Activated T-cell treated with anti-CD3 and anti-CD28 coated beads, Interleukin-2, amount 50 U/mL, for 48 hours (primary cell): ENCODE measurements at places on chromosomes 4 and X.

- DNase-seq = no peak
Measured at GRCh38 chr4:4820739-4821138, 38.7 kb upstream of the MSX1 start.

- DNase-seq = no peak
Measured at GRCh38 chrX:5957506-5957905, 271.2 kb downstream of the NLGN4X start.

- no peak for DNase-seq
Measured at GRCh38 chr4:116585246-116585645, 500.1 kb downstream of the TRAM1L1 start.

GRCh38 chrX:10190367-10190766 is 33.6 kb downstream of the CLCN4 start:
- DNase-seq = no peak

- DNase-seq = no peak
Measured at GRCh38 chr4:117596917-117597480, 437.3 kb upstream of the NDST3 start.

DNA sequence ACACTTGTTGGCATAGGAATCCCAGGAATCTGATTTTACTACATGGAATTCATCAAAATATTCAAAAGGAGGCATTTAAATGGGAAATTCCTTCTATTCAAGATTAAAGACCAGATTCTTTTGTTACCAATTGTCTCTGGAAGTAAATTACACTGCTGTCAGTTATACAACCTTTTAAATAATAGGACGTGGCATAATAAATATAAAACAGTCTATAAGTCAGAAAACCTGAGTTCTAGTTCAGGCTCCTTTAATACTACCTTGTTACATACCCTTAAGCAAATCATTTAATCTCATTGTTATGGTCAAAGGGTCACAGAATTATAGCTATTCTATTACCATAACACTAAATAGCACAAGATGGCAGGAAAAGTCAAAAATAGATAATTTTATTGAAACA is 18.8 kb downstream of the COL4A6 start:
- no peak for DNase-seq

GRCh38 chr4:126182336-126182735 is 867.6 kb downstream of the FAT4 start:
- DNase-seq = no peak

GRCh38 chr4:85126991-85127591 is 160.6 kb upstream of the WDFY3 start:
- no peak for DNase-seq

DNA sequence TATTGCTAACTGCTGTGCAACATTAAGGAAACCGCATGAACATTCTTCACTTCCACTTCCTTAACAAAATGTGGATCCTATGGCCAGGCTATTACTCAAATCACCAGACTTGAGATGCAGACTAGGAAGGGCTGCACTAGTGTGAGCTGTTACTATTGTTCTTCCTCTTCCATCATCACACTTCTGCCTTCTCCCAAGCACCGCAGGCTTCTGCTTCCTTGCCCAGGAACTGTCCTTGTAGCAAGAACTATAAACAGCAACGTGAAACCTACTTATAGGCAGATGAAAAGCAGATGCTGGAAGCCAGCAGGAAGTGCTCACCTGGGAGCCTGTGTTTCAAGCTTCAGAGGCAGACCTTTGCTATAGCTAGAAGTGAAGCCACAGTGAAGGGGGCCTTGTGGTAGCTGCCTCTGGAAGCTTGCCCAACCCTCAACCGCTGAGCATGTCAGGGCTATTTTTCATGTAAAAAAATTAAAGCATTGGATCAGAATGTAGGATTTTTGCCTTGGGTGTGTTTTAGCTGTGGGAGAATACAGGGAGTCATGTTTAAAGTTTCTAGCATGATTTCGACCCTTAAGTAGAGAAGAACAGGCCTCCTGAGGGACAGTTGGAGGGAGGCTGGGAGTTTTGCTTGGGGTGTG is 43.9 kb downstream of the CLNK start:
- no peak for DNase-seq

DNA sequence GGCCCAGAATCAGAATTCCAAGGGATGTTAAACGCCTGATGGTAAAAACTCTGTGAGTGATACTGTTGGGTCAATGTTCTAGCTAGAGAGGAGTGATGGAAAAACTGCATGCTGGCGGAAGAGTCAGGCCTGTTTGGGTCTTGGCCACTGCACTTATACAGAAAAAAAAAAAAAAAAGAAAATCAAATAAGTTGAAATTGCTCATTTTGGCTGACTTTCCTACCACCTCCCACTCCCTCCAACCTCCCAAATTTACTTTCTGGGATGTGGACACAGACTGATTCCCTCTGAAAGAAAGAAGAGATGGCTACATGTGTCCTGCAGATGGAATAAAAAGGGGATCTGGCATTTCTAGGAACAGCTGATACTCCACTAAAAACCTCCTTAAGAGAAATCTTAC is 234.1 kb upstream of the GIMD1 start:
- DNase-seq = no peak

DNA sequence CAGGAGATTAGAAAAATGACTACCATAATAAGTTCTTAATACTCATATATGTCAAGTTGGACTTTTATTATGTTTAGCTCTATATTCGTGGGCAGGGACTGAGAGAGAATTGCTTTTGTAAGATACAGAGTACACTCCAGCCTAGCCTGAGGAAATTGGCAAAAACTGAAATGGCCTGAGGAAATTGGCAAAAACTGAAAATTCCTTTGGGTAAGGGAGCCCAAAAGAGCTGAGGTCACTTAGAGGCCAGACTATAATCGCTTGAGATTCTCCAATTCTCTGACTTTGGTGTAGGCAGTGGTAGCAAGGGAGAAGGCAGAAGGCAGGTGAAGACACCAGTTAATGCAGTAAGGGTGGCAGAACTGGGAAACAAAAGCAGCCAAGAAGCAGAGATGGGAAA is 124.5 kb upstream of the HCCS start:
- DNase-seq = no peak

- no peak for DNase-seq
Measured at GRCh38 chrX:118383120-118383519, 37.2 kb downstream of the WDR44 start.

DNA sequence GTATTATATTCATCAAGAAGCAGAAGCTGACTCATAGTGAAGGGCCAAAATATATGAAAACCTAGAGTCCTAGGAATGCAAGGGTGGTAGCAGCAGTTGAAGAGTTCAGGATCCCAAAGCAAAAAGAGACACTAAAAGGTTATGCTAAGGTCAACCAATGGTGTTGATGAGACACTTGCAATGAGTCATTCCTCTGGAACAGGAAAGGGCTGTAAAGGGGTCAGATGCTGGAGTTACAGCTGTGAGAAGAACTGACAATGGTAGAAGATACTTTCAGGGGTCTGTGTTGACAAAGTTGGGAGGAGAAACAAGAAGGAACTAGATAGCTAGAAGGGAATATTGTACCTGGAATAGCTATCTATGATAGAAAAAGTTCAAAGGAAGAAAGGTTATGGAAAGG is 47.5 kb downstream of the ZGRF1 start:
- no peak for DNase-seq

- DNase-seq = no peak
Measured at GRCh38 chr4:123877551-123877950, 481.0 kb downstream of the SPRY1 start.

GRCh38 chrX:53257166-53257565 is 24.2 kb downstream of the IQSEC2 start:
- DNase-seq = no peak
